ENCODE measurements at places on chromosomes 13 and 19. TPM values are rescaled to one million over a fixed set of nuclear protein-coding genes. Genes with fewer than 3 reads are reported as not detected.

Gene ZNF773
- 6.9 TPM for total RNA-seq

Gene KIR2DL1
- total RNA-seq = not detected

Gene MCF2L
- total RNA-seq = not detected

Gene TMEM143
- 4.7 TPM for total RNA-seq

Gene TNNT1
- 12.3 TPM for total RNA-seq

Gene FKRP
- total RNA-seq = 12.6 TPM

Gene SIAH3
- not detected for total RNA-seq

Gene ACTL9
- total RNA-seq = not detected

Gene COMP
- total RNA-seq = not detected

Gene PTBP1
- 154 TPM for total RNA-seq

Gene ZNF222
- total RNA-seq = 4.5 TPM

Gene BAX
- 94.5 TPM for total RNA-seq

Gene BRSK1
- total RNA-seq = 5.0 TPM

Gene JUNB
- 514 TPM for total RNA-seq

Gene RNF225
- total RNA-seq = 3.8 TPM

Gene S1PR5
- total RNA-seq = 3.3 TPM

Gene EFNA2
- not detected for total RNA-seq

Gene ZNF324
- 15.4 TPM for total RNA-seq

Gene CNFN
- total RNA-seq = 5.3 TPM

Gene PRODH2
- not detected for total RNA-seq

Gene ZNF439
- 0.92 TPM for total RNA-seq

Gene KLF2
- total RNA-seq = 1.1 TPM

Gene SELENOV
- not detected for total RNA-seq

Gene CFD
- 3.5 TPM for total RNA-seq

Gene ZNF546
- 0.78 TPM for total RNA-seq

Gene F7
- not detected for total RNA-seq

Gene ZNF254
- total RNA-seq = 7.2 TPM

Gene ZNF865
- total RNA-seq = 4.4 TPM

Gene ZNF816
- 5.4 TPM for total RNA-seq

Gene GDF15
- 19.5 TPM for total RNA-seq

Gene TMEM161A
- total RNA-seq = 36.8 TPM

Gene ZNF541
- total RNA-seq = not detected
